Uterus (tissue), 4 donors: ENCODE measurements at places on chromosomes 2 and 18. TPM values are rescaled to one million over a fixed set of nuclear protein-coding genes. Genes with fewer than 3 reads are reported as not detected.

DNA sequence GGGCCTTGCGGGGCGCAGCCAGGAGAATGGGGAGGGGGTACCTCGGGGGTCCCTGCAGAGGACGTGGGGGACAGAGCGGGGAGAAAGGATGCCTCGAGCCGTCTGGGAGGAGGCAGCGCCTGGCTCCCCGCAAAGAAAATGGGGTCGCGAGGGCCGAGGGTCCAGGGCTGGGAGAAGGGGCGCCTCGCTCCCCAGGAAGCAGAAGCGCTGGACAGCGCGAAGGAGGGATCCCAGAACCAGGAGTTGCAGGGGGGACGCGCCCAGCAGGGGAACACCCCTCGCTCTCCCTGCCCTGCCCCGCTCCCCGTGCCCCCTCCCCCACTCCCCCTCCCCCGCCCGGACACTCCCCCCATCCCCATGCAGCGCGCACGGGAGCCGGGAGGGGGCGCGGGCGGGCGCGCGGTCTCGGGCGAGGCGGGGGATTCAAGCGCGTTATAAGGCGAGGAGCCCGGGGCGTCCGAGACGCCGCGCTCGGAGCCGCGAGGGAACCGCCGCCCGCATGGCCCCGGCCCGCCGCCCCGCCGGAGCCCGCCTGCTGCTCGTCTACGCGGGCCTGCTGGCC is at the start of gene ERFE:
Gene ERFE (plus strand): TSS at position 462 of the 562 bp plus-strand sequence. CDS start 38 bp downstream, at position 500.
- DNase-seq = no peak

DNA sequence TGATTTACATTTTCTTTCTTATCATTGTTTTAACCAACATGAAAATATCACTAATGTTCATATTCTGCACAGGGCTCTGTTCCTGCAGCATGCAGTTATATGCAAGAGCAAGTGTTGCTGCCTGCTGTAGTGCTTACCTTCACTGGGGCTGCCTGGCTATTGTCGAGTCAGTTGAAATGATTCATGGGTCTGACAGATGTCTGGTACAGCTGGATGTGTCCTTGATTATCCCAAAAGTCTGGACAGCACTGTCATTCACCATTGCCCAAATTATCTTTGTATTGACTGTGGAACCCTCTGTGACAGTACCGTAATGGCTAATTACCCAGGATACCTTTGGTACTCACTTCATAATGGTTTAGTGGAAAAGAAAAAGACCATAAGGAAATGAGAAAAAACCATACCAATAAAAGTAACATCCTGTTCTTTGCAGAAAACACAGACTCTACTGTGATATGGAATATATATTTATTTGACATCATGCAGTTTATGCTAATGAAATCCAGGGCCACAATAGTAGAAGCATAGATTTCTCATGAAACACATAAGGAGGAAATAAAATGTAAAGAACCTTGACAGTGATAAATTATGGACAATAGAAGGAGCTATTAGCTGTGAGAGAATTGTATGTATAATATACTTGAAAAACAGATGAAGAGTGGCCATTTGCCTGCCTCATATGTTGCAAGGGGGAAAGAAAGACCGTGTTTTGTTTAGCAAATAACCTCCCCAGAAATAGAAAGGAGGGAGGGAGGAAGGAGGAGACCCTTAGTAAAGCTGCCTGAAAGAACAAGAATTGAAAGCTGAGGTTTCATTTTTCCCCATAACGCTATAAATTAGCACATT is 249.8 kb upstream of the ATP5MC3 start:
- DNase-seq = no peak

- no peak for DNase-seq
These were observed 176.1 kb upstream of the SPRED2 start for GRCh38 chr2:65608466-65608865.

DNA sequence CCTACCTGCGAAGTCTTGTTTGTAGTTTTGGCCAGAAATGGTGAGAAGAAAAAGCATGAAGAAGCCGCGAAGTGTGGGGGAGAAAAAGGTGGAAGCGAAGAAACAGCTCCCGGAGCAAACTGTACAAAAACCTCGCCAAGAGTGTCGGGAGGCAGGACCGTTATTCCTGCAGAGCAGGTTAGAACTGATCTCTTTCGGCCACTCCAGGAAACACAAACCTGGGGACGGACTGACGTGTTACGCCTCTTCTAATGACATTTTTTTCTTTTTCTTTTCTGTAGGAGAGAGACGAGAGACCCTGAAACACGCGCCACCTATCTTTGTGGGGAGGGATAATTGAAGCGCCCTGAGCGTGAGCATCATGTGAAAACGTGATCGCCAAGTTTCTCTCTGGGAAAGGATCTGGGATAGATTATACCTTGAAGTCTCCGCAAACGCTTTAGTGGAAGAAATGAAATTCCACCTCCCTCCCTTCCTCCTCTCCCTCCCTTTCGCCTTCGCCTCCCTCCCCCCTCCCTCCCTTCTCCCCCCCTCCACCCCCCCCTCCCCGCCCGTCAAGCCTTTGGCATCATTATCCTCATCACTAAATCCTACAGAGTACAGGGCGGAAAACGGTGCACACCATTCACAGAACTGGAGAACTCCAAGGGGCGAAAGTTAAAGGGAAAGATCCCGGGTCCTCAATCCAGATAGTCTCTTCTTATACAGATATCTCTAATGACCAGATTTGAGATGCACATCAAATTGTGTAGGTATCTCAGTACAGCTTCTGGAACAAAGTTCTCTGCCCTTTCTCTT is at the start of gene ZEB2:
Gene ZEB2 (minus strand): TSS at position 186 of the 798 bp plus-strand sequence. CDS start 2,769 bp downstream, outside the sequence.
- DNase-seq = peak; percentile 75

GRCh38 chr18:1017227-1018058 is 112.8 kb downstream of the ADCYAP1 start:
- no peak for DNase-seq

DNA sequence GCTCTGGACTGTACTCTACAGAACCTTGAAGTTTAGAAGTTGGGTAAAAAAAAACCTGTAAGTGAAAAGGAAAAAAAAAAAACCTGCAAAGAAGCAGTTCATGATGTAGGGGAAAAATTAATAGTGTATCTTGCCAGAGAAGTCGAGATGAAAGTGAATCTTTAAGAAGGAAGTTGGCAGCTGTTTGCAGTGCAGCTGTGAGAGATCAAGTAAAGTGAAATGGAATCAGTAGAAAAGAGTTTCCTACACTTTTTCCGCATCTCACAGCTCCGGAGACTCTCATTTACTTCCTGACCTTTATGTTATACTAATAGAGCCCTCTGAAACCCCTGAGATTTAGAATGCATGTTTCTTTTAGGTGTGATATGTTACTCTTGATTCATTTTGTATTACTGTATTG is 19.2 kb downstream of the RNMT start:
- DNase-seq = no peak

- peak; percentile 66 for DNase-seq
These were observed 739 bp downstream of the PKDCC start for GRCh38 chr2:42048299-42049220.

GRCh38 chr18:52403291-52404021 is 63.5 kb downstream of the DCC start:
- no peak for DNase-seq

GRCh38 chr2:151264157-151264825 is 2.6 kb upstream of the RBM43 start:
- no peak for DNase-seq

The SH3RF3 gene
- 8.7 TPM for total RNA-seq

The C2orf66 gene
- total RNA-seq = not detected

The PAX8 gene
- 23.9 TPM for total RNA-seq
